ENCODE measurements at places on chromosomes 7 and 10.

DNA sequence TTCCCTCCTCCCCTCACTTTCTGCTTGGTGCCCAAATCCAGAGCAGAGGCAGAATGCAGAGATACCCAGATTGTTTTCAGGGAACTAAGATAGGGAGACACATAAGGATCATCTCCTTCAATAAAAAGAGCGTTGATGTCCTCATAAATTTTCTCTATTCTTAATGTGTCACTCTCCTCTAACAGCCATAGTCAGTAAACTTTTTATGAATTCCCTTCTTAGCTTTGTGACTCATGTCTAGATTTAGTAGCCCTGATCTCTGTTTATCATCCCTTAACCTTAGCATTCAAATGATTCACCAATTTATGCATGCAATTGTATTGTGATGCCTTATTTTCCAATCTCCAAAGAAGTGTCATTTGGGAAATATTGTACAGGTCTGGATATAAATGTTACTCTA lies 995.5 kb upstream of the C7orf33 start:
- DNase-seq = no peak

DNA sequence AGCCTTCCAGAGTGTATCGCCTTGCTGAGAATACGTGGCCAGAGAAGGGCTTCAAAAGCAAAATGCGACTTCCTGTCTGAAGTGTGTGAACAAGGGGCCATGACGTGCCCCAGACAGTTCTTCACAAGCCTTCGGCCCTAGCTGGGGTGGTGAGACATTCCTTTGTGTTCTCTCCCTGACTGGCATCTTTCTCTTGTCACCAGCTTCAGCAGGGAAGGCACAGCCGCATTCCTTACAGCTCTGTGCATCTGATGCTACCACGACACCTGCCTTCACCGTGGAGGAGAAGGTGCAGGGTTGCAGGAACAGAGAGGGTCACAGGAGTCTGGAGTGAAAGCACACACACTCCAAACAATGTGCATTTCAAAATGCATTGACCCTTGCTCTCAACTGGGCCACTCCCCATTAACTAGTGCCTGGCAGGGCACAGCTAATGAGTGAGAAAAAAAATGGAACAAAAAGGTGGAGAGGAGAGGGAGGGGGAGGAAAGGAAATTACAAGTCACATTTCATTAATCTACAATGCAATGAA lies 93.4 kb downstream of the GPR26 start:
- DNase-seq = peak; percentile 57

- no peak for DNase-seq
Measured at GRCh38 chr7:108252177-108252576, 122.0 kb upstream of the LAMB4 start.

DNA sequence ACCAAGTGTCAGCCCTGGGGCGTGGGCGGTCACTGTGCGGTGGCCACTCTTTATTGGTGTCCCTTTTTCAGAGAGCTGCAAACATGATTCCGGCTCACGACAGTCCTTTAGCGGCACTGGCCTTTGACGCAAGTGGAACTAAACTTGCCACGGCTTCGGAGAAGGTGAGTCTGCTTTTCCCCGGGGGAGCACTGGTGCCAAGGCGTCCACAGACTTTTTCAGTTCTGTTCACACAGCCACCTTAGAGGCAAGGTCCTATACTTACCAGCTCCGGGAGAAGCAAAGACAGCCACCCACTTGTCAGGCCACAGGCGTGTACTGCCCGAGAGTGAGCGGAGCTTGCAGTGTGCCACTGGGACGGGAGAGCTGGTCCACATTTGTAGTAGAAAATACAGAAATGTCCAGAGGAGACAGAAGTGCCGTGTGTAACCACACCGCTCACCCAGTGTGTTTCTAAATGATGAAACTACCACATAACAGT lies 27.9 kb downstream of the WIPI2 start:
- DNase-seq = no peak

GRCh38 chr7:82964150-82964882 lies 198.4 kb downstream of the PCLO start:
- no peak for DNase-seq

DNA sequence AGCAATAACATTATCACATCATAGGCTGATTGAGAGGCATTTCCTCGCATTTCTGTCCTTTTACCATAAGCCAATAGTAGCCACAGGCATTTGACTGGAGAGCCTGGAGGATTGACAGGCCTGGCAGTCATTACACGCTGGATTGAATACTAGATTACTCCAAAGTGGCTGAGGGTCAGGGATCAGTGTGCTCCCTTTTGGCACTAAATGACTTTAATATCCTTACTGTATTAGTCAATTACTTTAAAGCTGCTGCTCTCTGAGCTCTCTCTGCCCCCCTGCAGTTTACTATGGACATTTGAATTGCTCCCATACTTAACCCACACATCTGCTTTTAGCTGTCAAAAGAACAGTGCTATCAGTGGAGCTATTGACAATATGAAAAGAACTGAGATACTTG lies 302.0 kb downstream of the TFEC start:
- DNase-seq = no peak

DNA sequence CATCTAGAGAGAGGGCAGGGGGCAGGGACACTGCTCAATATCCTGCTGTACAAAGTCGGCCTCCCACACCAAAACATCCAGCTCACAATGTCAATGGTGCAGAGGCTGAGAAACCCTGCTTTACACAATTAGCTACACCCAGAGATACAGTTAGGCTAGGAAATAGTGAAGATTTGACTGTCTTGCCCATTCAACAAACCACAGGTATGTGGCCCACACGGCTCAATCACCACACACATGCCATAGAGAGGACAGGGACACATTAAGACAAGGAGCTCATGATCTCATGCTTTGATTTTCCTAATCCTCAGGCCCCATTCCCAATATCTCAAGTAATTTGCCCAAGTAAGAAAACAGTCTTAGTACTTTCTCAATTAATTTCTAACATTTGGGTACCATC lies 110.4 kb downstream of the OSBPL3 start:
- DNase-seq = no peak

GRCh38 chr10:88852327-88852726 lies 683 bp upstream of the ANKRD22 start:
- DNase-seq = no peak

DNA sequence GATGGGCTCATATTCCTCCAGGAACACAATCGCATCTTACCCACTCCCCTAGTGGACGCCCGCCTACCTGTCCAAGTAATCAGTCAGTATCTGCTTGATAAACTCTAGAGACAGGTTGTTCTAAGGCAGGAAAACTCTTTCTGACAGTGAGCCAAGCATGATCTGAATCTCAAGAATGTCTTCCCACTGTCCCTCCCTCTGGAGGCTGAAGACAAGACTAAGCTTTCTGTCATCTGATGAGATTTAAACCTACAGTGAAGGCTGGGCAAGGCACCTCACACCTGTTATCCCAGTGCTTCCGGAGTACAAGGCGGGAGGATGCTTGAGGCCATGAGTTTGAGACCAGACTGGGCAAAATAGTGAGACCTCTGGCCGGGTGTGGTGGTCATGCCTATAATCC lies 586.6 kb downstream of the GALNT17 start:
- DNase-seq = no peak

Data from left kidney (tissue), 8 donors.